ENCODE measurements at places on chromosomes 7 and 10.

DNA sequence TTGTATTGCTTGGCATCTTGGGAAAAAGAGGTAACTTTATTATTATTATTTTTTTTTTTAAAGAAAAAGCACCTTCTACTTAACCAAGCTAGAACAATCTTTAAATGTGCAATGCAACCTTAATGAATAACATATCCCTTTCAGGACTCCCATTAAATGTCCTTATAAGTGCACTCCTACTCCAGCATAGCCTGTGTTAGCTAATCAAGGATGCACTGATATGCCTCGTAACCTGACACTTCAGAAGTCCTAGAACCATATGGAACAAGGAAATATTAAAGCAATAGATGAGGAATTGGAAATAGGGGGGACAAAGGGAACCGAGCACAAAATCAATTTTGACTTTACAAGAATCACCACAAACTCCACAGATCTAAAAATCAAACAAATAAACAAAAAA is 522.4 kb downstream of the PARD3 start:
- DNase-seq = no peak

- DNase-seq = no peak
These were observed 411.6 kb downstream of the GFRA1 start for GRCh38 chr10:115861455-115861854.

DNA sequence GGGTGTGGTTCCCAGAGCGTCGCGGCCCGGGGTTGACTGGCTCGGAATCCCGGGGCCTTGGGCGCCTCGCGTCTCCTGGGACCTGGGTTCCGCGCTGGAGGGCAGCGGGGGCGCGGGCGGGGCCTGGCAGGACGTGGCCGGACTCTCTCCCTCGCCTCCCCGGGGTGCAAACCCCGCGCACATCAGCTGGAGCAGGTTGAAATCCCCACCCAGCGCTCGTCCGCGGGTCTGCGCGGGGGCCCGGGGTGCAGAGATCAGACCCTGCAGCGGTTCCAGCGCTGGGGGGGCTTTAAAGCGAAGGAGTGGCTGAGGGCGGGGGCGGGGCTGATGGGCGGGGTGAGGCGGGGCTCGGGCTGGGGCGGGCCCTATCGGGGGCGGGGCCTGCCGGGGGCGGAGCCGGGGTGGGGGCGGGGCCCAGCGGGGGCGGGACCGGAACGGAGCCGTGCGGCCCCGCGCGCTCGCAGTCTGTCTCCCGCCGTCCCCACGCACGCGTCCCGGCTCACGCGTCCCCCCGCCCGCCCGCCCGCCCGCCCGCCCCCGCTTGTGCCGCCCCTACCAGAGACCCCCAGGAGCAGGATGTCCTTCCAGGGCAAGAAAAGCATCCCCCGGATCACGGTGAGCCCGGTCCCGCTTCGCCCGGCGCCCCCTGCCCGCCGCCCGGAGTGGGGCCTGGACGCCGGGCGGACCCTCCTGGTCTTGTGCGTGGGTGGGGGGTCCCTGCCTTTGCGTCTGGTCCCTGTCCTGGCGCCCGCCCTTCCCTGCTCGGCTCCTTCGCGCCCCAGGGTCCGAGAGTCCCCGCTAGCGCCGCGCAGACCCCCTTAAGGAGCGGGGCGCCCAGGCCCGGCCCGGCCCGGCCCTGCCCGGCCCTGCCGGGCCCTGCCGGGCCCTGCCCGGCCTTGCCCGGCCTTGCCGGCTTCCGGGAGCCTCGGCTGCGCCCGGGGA is at the start of gene DPYSL4:
Gene DPYSL4, plus strand, starts transcription at position 461 of the 942 bp plus-strand sequence. Its CDS starts 116 bp downstream, at position 577.
- no peak for DNase-seq

- DNase-seq = no peak
These were observed 105.4 kb upstream of the GLI3 start for GRCh38 chr7:42342381-42342780.
